SJCRH30 (cell line): ENCODE measurements at places on chromosomes 5 and 9. TPM values are rescaled to one million over a fixed set of nuclear protein-coding genes. Genes with fewer than 3 reads are reported as not detected.

The CARTPT gene
- not detected in 2 replicates for total RNA-seq

GRCh38 chr9:22855980-22856379 lies 409.4 kb downstream of the DMRTA1 start:
- H3K4me1 ChIP-seq, result no peaks in the 10 kb centered on the region
- H3K4me3 ChIP-seq, result no peak overlapping the region
- DNase-seq, result no peak
- no peaks in the 10 kb centered on the region for H3K27me3 ChIP-seq

- no peak overlapping the region for H3K27ac ChIP-seq
- H3K36me3 ChIP-seq, result no peaks in the 10 kb centered on the region
- H3K4me3 ChIP-seq, result no peak overlapping the region
- DNase-seq, result no peak
- H3K27me3 ChIP-seq, result no peaks in the 10 kb centered on the region
Measured at GRCh38 chr5:1961304-1961946, 78.7 kb upstream of the IRX4 start.

DNA sequence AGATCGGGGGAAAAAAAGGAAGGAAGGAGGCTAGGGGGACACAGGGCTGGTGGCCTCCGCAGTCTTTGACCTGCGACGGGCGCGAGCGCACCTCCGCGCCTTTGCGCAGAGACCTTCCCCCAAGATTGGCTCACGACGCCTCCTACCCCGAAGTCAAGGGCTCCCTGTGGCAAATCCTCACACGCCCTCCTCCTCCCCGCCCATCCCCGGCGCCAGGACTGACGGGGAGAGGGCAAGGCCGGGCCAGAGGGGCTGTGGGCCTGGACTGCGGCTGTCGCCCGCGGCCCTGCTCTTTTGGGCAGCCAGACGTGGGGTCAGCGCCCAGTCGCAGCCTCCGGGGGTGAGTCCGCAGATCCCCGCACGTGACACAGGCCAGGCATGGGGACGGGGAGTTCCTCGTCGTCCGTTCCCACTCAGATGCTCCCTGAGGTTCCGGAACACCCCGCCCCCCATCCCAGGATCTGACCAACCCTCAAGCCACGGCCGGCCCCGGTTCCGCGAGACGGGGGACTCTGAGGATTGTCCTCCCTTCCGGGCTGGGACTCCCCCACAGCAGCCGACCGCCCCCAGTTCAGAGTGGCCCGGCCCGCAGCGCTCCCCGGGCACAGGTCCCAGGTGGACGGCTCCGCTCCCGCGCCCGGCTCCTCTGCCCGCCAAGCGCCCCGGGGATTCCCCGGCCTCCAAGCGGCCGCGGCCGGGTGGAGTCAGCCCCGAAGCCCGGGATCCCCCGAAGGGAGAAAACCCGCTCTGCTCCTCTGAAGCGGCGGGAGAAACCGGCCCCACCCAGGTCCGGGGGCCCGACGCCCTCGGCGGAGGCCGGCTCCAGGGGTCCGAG lies 543 bp upstream of the ANKRD33B start:
- H3K27ac ChIP-seq, result peak overlapping the region; percentile 81
- no peaks in the 10 kb centered on the region for H3K36me3 ChIP-seq
- H3K27me3 ChIP-seq, result no peaks in the 10 kb centered on the region
- H3K4me1 ChIP-seq, result peaks cover 14% of the 10 kb centered on the region
- DNase-seq, result peak; percentile 24

- DNase-seq, result peak; percentile 44
- no peaks in the 10 kb centered on the region for H3K36me3 ChIP-seq
Measured at GRCh38 chr9:124040935-124041816, 29.6 kb downstream of the LHX2 start.

DNA sequence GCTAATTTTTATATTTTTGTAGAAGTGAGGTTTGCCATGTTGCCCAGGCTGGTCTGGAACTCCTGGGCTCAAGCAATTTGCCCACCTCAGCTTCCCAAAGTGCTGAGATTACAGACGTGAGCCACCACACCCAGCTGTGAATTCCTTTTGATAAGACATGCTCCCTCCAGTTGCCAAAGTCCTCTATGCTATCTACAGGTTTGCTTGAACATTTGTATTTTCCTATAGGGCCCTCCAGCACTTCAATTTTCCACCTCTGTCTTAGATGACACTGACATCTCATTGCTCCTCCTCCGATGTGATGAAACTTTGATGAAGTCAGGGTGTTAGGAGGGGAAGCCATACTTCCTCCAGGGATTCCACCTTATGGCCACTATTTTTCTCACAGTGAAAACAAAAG lies 25.2 kb upstream of the CTSV start:
- H3K4me1 ChIP-seq, result no peaks in the 10 kb centered on the region
- no peak overlapping the region for H3K4me3 ChIP-seq
- DNase-seq, result no peak
- no peak overlapping the region for H3K27ac ChIP-seq

- peaks cover 57% of the 10 kb centered on the region for H3K4me1 ChIP-seq
- DNase-seq, result no peak
- H3K27me3 ChIP-seq, result no peaks in the 10 kb centered on the region
- no peaks in the 10 kb centered on the region for H3K36me3 ChIP-seq
Measured at GRCh38 chr5:133883916-133884315, 84.5 kb downstream of the C5orf15 start.
